AML-193 (cell line): ENCODE measurements at places on chromosomes 3 and 15.

DNA sequence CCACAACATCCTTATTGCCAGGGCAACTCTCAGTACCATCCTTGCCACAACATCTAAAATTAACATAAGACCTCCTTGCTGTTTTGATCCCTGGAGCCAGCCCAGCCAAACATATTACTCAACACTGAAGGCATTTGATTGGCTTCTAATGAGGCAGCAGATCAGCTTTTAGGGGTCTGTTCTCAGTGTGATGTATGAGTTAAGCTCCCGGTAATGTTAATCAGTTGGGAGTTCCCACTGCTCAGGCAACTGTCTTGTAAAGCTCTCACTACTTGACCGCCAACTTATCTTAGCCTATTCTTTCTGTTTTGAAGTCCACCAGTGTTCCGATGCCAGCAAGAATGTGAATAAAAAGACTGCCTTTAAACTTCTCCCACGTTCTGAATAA lies 158.9 kb downstream of the FOXB1 start:
- no peak for DNase-seq

- DNase-seq: no peak
Measured at GRCh38 chr3:29279286-29279685, 1.6 kb upstream of the RBMS3 start.

- no peak for DNase-seq
Measured at GRCh38 chr3:50411229-50411628, 51.9 kb upstream of the TMEM115 start.

GRCh38 chr3:70805061-70805889 lies 492.8 kb upstream of the MDFIC2 start:
- no peak for DNase-seq

DNA sequence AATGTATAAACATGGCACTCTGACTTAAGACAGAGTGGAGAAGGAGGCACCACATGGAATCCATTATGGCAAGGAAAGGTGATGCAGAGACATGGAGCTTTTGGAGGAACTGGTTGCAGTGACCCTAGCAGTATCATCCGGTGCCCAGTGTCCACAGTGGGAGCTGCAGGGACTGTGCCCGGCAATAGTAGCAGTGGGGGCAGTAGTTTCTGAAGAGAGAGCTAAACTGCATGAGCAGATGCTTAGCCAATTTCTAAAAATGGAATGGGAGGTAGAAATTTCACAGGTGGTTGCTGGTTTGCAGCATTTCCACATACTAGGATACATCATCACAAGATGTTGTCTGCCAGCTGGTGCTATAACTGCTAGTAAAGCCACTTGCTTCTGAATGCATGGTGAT lies 7.8 kb upstream of the TM2D3 start:
- DNase-seq: no peak

DNA sequence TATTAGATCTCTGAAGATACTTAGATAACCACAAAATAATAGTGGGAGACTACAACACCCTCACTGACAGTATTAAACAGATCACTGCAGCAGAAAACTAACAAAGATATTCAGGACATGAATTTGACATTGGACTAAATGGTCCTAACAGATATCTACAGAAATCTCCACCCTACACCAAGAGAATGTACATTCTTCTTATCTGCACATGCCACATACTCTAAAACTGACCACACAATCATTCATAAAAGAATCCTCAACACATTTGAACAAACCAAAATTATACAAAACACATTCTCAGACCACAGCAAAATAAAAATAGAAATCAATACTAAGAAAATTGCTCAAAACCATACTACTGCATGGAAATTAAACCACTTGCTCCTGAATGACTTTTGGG lies 116.3 kb downstream of the DTWD1 start:
- DNase-seq: no peak

DNA sequence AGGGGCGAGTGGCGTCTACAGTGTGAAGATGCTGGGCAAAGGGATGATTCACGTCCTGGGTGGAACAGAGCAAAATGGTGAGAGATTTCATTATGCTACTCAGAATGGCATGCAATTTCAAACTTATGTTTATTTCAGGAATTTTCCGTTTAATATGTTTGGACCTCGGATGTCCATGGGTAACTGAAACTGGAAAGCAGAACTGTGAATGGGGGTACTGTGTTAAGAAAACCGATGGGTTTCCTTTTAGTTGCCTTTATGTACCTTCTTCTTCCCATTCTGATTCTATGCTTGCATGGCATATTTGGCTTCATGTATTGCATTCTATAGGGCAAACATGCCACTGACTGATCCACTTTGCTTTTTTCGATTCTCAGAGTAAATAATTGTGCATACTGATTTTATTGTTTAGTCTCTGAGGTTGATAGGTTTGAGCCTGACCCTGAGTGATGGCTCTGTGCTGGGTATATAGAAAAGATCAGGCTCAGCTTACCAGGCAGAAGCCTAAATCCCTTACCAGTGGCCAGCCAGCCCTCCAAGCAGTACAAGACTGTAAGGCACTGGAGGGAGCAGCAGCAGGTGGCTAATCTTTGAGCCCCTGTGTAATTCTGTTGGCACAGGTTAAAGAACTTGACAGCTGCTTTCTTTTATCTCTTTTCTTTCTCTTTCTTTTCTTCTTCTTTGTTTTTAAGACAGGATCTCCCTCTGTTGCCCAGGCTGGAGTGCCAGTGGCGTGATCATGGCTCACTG lies 4.5 kb downstream of the QTRT2 start:
- DNase-seq: no peak

DNA sequence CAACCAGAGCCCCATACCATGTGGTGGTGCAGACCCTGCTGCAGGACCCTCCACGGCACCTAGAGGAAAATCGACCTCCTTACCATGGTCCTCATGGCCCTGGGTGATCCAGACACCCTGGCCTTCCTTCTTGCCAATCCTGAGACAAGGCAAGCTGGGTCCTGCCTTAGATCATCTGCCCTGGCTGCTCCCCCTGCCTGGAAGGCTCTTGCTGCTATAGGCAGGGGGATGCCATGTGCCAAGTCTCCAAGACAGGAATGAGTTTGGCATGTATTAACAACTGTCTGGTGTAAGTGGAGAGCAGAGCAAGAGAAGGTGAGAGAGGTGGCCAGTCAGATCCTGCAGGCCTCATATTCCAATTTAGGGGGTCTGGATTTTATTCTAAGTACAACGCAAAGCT lies 7.5 kb downstream of the HEG1 start:
- no peak for DNase-seq

GRCh38 chr15:68389936-68390817 lies 41.8 kb downstream of the ITGA11 start:
- peak; percentile 16 for DNase-seq

- DNase-seq: no peak
Measured at GRCh38 chr15:33608714-33609113, 297.9 kb downstream of the RYR3 start.

DNA sequence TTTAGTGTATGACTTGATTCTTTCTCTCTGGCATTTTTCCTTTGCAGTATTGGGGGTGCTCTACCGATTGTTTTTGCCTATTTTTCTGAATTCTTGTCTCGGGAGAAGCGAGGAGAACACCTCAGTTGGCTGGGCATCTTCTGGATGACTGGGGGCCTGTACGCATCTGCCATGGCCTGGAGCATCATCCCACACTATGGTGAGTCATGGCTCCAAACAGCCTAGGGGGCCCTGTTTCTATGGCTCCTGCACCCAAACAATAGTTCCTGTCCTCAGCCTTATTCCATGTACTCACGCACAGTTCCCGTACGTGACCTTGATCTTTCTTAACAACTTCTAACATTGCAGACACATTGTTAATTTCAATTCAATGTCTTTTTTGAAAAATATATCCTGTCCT lies 152.3 kb downstream of the SV2B start:
- DNase-seq: no peak

- DNase-seq: no peak
Measured at GRCh38 chr3:196962108-196962929, 6.3 kb downstream of the PIGZ start.
